ENCODE measurements at places on chromosomes 5 and 9.

DNA sequence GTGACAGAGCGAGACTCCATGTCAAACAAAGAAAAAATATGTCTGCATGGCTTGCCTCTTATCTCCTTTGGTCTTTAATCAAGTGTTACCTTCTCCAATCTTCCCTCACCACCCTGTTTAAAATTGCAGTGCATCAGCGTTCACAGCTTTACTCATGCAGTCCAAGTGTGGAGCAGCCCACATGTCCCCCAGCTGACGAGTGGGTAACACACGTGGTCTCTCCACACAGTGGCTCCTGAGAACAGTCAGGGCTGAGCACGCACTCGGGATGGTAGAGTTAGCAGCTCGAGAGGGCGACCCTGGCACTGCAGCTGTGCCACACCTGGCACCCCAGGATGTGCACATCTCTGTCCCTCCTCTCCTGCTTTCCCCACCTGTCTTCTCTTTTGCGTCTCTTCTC, 25.9 kb upstream of the CFAP157 start:
- no peak for DNase-seq

DNA sequence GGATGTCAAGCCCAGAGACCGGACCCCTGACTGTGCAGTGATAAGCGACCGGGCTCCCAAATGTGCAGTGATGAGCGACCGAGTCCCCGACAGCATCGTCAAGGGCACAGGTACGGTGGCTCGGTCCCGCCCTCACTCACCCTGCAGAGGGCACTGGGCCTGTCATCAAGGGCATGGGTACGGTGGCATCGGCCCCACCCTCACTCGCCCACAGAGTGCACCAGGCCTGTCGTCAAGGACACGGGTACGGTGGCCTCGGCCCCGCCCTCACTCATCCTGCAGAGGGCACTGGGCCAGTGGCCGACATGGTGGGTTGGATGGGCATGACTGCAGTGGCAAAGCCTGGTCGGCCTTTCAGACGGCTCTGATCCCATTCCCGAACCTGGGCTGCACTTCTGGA, 9.7 kb upstream of the LRRC14B start:
- DNase-seq = no peak

DNA sequence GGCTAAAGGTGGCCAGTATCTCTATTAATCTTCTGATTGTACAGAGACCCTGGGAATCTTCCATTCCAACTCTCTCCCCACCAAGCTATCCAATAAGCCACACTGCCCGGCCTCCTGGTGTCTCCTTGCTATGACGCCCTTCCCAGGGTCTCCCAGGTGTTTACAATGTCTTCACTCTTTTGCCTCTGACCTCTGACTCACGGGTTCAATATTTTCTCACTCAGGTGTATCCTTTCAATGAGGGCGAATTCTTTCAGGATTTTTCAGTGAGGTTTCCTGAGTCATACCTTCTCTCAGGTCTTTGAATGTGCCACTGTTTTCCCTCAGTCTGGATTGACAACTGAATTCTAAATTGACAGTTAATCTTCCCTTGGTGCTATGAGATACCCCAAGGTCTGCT, 53.7 kb upstream of the IRX4 start:
- DNase-seq = no peak

DNA sequence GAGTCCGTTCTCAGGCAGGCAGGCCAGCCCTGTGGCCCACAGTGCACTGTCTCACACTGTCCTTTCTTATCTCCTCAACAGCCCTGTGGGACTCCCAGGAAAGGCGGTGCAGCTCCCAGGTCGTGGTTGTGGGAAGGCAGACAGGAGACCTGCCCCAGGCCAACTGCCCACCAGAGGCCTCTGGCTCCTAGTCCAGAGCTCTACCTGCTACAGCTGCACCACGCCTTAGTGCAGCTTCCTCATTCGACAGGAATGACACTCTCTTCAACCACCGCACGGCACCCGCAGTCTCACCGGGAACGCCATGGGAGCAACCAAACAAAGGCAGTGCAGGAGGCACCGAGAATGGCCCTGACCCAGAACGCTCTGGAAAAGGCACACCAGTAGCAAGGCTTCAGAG, 25.3 kb downstream of the CAMSAP1 start:
- DNase-seq = no peak

GRCh38 chr5:103258957-103259704, 568 bp downstream of the MACIR start:
- peak; percentile 57 for DNase-seq

- DNase-seq = no peak
Observed at GRCh38 chr9:107213561-107214028, 69.5 kb upstream of the RAD23B start.

DNA sequence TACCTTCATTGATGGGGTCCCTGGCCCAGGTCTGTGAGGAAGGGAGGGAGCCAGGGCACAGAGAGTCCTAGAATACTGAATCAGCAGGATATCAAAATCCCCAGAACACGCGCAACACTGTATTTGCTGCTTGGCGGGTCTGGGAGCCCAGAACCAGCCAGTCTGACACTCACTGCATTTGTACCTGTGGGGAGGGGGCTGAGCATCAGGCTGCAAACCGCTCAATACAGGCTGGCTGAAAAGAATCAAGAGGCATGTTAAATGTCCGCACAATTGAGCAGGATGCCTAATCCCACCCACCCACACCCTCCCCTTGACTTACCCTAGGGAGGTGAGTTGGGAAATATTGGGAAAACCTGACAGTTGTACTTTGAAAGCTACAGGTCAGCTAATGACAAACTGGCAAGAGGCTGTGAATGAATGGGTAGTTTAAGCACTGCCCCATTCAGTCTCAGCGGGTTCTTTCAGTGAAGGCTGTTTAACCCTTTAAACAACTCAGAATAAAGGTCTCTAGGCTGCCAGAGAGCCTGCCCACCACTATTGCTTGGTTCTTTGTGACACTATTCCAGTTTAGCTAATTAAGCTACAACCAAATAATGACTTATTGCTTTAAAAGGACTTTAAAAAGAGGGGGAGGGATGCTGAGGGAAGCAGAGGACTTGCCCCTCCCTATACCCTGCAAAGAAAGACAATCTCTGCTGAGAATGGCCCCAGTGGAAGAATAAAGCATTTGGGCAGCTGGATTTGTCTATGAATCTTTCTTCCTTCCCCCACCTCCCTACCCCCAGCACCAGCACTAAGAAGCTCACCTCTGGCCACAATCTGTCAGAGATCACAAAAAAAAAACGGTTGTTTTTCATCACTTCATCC, 5.0 kb downstream of the SPRY4 start:
- no peak for DNase-seq

GRCh38 chr5:141528291-141528984, 39.6 kb downstream of the PCDHGC5 start:
- no peak for DNase-seq

GRCh38 chr5:32687499-32687831, 23.7 kb upstream of the NPR3 start:
- DNase-seq = no peak

All from activated T-helper 1 cell treated with Interleukin-2 at 50 U/mL for 16 hours (primary cell).